ENCODE measurements at places on chromosomes 12 and 14. TPM values are rescaled to one million over a fixed set of nuclear protein-coding genes. Genes with fewer than 3 reads are reported as not detected.

DNA sequence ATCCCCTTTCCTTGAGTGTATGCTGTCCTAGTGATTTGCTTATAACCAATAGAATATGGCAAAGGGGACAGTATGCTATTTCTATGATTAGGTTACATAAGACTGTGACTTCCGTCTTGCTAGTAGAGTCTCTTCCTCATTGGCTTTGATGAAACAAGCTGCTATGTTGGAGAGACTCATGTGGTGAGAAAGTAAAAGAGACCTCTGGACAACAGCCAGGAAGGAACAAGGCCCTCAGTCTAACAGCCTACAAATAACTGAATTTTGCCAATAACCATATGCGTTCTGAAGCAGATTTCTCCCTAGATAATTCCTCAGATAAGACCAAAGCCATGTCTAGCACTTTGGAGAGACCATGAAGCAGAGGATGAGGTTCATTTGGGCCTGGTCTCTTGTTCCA, 134.5 kb upstream of the NAV3 start:
- H3K27me3 ChIP-seq, result no peaks in the 10 kb centered on the region
- H3K4me3 ChIP-seq, result no peak overlapping the region
- H3K36me3 ChIP-seq, result no peaks in the 10 kb centered on the region
- H3K4me1 ChIP-seq, result no peaks in the 10 kb centered on the region
- H3K27ac ChIP-seq, result no peak overlapping the region

- H3K4me3 ChIP-seq, result no peak overlapping the region
- DNase-seq, result peak; percentile 15
- no peaks in the 10 kb centered on the region for H3K4me1 ChIP-seq
- no peaks in the 10 kb centered on the region for H3K27me3 ChIP-seq
- no peak overlapping the region for H3K27ac ChIP-seq
Measured at GRCh38 chr14:81946834-81947798, 413.5 kb upstream of the SEL1L start.

DNA sequence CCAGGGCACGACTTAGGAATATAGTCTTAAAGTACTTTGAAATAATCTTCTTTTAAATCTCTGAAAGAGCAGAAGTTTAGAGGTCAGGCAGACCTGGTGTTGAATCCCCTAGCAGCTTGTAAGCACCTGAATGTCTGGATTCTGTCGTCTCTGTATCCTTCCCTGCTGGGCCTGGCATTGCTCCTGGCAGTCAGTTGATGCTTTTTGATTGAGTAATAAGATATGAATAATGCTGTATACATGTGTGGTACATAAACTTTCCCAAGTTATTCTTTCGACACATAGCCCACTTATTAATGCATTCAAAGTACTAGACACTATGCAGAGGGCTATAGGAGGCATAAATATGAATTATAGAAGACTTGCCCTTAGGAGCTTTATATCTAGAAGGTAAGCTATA, 31.4 kb downstream of the EVL start:
- no peaks in the 10 kb centered on the region for H3K27me3 ChIP-seq
- H3K36me3 ChIP-seq, result no peaks in the 10 kb centered on the region
- no peak for DNase-seq
- H3K4me1 ChIP-seq, result no peaks in the 10 kb centered on the region

DNA sequence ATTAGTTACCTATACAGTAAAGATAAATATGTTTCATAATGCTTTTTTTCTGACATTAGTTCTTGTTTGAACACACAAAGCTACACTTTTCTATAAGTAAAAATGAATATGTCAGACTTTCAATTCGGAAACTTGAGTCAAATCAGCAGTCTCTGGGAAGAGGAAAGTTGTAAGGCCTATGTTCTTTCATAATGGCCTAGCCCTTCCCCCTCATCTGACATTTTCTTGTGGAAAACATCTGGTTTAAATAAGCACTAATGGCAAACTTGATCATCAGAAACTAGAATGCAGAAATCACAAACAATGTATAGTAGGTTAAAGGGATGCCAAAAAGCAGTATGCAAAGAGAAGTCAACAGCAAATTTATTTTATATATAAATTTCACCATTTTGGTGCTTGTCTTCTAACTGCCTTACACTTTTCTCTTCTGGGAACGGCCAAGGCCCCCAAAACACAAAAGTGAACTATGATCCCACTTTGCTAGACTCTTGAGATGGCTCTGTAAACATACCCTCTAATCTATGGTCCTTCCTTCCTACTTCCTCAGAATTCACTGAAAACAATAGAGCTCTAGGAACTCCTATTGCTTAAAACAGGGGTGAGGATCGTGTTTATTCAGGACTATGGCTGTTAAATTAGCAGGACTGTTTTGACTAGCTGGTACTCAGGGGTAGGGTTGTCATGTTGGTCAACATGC, 444.1 kb downstream of the RAD51B start:
- H3K4me1 ChIP-seq, result no peaks in the 10 kb centered on the region
- no peak for DNase-seq
- no peak overlapping the region for H3K4me3 ChIP-seq

DNA sequence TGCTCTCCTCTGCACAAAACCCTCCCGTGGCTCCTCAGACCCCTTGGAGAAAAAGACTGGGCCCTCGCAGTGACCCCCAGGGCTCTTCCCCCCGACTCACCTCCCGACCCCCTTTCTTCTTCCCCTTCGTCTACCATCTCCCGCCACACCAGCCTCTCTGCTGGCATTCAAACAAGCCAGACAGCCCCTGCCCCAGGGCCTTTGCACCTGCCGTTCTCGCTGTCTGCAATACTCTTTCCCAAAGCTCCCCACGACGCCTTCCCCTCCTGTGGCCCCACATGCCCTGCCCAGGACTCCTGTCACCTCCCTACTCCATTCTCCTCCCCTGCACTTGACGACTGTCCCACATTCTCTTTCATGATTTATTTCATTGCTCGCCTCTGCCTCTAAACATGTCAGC, 115.7 kb downstream of the PHETA1 start:
- H3K36me3 ChIP-seq, result no peaks in the 10 kb centered on the region
- no peak for DNase-seq
- peaks cover 7% of the 10 kb centered on the region for H3K27me3 ChIP-seq
- H3K27ac ChIP-seq, result no peak overlapping the region
- H3K4me1 ChIP-seq, result no peaks in the 10 kb centered on the region

- H3K4me1 ChIP-seq, result peaks cover 20% of the 10 kb centered on the region
- peak overlapping the region; percentile 3 for H3K4me3 ChIP-seq
- no peaks in the 10 kb centered on the region for H3K36me3 ChIP-seq
- no peak for DNase-seq
- peaks cover 5% of the 10 kb centered on the region for H3K27me3 ChIP-seq
Measured at GRCh38 chr12:62191491-62192179, 68.6 kb upstream of the USP15 start.

DNA sequence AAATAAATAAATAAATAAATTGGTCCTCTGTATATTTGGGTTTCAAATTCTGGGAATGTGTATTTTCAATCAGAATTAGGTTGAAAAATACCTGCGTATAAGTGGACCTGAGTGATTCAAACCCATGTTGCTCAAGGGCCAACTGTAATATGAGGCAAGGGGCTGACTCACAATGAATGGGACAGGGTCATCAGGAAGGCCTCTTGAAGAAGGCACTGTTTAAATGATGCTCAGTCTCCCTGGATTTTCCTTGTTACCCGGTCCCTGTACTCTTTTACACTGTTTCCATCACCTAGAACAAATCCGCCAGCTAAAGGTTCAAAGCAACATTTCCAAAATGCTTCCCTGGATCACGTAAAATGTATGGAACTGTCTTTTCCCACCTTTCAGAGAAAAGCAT, 3.8 kb downstream of the PSMB5 start:
- peaks cover 11% of the 10 kb centered on the region for H3K4me1 ChIP-seq
- DNase-seq, result no peak
- no peak overlapping the region for H3K27ac ChIP-seq
- H3K36me3 ChIP-seq, result peaks cover 39% of the 10 kb centered on the region

DNA sequence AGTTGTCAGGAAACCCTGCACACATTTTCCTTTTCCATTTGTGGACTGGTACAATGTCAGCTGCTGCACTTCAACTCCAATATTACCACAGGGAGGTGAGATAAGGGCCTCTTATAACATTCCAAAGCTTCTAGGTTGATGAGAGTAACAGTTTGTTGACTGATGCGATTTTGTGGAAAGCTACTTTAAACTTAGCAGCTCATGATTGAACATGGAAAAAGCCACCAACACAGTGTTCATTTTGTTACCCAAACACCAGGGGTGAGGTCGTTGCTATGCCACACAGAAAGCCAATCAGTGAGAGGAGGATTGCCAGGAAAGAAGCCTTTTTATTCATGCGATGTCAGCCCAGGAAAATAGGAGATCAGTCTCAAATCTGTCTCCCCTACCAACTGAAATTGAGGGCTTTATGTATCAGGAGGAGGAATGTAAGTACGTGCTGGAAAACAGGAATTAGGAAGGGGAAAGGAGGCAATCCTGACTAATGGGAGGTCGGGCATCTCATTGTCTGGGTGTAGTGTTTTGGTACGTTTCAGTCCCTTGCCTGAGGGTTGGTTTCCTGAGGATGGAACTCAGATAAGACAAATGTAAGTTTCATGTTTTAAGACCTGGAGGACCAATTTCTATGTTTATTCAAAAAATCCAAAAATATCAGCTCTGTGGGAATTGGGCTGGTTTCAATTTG, 92.7 kb upstream of the PLEKHA5 start:
- no peak for DNase-seq
- no peaks in the 10 kb centered on the region for H3K4me1 ChIP-seq
- no peaks in the 10 kb centered on the region for H3K27me3 ChIP-seq
- H3K36me3 ChIP-seq, result no peaks in the 10 kb centered on the region

The ALX1 gene
- not detected for polyA plus RNA-seq

The RNASE12 gene
- not detected for polyA plus RNA-seq
